CD4-positive, alpha-beta memory T cell (primary cell): ENCODE measurements at places on chromosomes 5 and 9.

- DNase-seq = no peak
Observed at GRCh38 chr5:19960451-19960850, 27.5 kb downstream of the CDH18 start.

DNA sequence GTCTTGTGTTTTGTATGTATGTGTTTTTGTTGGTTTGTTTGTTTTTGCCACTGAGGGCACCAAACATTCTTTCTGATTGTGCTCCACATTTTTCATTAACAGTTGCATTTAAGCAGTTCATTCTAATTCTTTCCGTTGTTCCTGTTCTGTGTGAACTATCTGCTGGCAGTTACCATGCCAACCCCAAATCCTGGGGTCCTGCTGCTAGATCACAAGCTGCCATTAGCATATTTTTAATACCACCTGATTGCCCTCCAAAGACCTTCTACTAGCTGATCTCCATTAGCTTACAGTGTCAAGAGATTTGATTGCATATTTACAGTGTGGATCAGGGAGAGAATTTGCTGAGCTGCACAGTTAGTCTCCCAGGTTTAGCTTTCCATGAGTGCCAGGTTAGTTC is 40.6 kb upstream of the STARD4 start:
- no peak for DNase-seq

DNA sequence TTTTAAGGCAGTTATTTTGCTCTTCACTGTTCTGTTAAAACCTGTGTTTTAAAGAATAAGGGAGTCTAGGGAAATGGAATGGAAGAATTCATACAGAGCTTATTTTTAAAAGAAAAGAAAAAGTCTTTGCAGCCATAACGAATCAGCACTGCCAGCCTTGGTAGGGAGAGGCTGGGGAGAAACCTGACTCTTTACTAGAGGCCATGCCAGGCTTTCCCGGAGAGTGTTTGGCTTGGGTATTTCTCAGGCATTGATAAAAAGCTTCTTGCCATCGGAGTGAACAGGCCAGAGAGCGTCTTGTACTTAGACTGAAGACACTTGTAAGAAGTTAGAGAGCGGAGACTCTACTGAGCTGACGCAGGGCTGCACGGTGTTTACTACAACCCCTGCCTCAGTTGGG is 72.7 kb upstream of the NFIL3 start:
- DNase-seq = no peak

GRCh38 chr9:36398745-36399144 is 1.3 kb downstream of the RNF38 start:
- DNase-seq = no peak

- DNase-seq = no peak
Observed at GRCh38 chr9:133122935-133123611, 2.0 kb upstream of the RALGDS start.

DNA sequence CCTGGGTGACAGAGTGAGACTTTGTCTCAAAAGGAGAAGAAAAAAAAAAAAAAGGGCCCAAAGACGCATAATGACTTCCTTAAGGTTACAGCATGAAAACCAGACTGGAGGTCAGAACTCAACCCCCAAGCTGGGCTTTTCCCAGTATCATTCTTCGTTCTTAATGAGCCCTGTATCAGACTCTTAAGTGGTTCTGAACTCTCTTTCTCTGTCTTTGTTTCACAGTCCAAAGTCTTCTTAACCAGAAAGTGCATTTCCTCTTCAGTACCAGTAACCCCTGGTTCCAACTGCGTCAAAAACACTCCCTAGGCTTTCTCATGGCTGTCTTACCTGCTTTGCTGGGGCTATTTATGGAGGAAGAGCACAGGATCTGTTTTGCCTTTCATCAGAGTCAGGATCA is 38.4 kb upstream of the SHB start:
- DNase-seq = no peak
